T47D (cell line): ENCODE measurements at places on chromosomes 13 and 19.
A peak's percentile ranks its signal among the peaks of the same experiment; 100 is the strongest.

DNA sequence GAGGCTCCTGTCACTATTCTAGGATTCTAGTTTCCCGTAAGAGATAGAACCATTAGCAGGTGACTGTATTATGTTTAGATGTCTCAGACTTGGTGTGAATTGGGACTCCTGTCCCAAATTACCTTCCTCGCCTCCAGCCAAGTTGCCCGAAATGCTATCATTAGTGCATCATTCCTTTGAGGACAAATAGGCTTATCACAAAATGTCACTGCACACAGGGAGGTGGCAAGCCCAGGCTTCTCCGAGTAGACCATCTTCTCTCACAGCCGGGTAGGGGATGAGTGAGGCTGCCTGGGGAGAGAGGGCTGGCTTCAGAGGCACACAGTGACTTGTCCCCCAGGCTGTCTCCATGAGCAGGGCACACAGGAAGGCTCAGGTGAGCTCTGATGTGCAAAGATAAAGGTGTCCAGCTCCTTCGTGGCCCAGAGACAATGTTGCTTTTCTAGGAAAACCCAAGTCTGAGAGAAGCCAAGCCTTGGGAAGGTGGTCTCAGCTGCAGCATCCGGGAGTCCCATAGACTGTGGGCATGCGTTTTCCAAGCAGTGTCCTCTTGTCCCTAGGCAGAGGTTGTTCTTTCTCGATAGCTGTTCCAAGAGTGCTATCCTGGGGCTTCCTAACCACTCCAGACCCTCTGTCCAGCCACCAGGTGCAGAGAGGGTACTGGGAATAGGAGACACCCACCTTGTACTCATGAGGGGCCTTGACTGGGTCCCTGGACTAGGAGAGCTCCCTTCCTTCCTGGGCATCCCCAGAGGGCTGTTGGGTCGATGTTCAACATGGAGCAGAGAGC lies 163.1 kb upstream of the TSHZ3 start:
- no peak for DNase-seq

GRCh38 chr13:34469196-34469986 lies 472.7 kb upstream of the NBEA start:
- no peak for DNase-seq

DNA sequence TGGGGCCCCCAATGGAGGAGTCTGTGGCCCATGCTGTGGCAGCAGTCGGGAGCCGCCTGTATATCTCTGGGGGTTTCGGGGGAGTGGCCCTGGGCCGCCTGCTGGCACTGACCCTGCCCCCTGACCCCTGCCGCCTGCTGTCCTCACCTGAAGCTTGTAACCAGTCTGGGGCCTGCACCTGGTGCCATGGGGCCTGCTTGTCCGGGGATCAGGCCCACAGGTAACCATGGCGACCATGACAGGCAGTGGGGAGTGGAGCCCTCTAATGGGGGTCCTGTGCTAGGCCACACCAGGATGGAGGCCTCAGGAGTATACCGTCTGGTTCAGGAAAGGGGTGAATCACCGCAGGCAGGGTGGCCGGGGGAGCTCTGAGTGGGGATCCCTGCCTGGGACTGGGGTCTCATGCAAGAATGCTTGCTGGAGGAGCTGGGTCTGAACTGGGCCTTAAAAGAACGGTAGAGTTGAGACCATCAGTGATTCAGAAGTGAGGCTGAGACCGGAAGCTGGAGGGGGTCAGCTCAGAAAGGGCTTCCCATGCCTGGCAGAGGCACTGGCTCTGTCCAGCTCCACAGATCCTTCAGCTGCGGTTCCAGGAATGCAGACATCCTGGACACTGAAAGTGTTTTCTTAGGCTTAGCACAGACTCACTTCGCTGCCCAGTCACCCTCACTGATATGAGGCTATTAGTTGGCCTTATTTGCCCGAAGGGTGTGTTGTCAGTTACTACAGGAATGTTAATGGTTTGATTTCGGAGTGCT lies 29.1 kb downstream of the CNFN start:
- DNase-seq, result no peak

DNA sequence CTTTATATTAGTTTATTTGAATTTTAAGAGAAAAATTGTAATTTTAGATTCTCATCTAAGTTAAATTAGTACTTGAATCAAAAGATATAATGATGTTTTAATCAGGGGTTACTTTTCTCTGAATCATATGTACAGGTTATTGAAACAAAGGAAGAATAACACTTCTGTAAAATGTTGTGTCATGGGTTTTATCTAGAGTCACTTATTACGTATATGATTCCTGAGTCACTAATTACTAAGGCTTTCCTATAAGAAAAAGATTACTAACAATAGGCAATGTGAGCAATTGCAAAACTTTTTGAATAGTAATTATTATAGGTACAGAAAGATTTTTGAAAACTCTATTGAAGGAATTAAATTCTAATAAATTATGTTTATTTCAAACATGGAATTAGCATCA lies 99.2 kb upstream of the KLF5 start:
- DNase-seq, result no peak

DNA sequence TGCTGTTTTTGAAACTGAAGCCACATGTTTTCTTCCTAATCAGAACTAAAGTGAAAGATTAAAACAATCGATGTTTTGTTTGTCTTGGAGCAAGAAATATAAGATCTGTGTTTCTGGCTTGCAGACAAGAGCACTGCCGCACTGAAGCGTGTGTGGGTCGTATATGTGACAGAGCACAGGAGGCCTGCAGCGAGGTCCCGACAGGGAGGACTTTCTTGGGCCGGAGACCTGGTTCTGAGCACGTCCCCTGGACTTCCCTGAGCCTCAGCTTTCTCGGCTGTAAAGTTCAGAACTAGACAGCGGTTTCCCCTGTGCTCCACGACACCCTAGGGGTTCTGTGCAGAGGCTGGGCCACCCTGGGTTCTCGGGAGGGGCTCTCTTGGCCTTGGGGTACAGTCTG lies 60.5 kb downstream of the GADD45B start:
- no peak for DNase-seq

DNA sequence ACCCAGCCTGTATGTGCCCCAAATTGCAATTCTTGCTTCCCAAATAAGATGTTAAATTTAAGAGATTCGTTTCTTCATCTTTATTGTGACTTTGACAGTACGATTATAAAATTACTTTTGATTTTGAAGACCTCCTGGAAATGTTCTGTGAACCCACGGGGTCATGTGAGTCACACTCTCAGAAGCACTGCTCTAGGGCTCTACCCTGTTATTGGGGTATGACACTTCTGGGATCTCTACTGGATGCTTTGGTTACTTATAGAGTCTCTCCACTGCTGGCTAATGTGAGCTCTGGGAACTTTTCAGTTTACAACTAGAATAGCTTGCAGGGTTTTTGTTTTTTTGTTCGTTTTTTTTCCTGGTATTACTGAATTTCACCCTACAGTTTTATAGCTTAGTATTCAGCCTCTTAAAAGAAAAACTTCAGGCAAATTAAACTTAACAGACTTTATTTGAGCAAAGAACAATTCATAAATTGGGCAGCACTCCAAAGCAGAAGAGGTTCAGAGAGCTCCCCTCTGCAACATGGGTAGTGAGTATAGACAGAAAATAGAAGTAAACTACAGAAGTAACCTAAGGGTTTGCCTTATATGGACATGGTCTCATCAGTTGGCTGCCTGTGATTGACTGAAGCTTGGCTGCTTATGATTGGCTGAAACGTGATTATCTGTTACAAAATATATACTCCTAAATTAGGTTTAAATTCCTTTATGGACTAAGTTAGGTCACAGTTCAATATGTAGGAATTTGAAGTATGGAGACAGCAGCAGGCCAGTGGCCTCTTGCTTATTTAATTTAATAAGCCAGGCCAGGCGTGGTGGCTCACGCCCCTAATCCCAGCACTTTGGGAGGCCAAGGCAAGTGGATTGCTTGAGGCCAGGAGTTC lies 28.5 kb upstream of the PSPC1 start:
- DNase-seq, result no peak

- DNase-seq, result no peak
Observed at GRCh38 chr13:103883698-103884097, 817.5 kb upstream of the SLC10A2 start.

DNA sequence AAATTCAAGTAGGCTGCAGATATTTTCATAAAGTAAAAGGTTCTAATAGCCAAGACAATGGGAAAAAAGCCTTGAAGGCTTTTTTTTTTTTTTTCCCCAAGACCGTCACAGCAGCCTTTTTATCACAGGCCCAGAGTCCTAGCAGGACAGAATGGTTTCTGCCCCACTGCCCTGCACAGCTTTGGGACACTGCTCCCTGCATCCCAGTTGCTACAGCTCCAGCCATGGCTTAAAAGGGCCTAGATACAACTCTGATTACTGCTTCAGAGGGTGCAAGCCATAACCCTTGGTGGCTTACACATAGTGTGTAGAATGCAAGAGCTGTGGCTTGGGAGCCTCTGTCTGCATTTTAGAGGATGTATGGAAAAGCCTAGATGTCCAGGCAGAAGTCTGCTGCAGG lies 1362.8 kb downstream of the SLITRK5 start:
- DNase-seq, result no peak

GRCh38 chr19:3949997-3950859 lies 17.4 kb downstream of the NMRK2 start:
- no peak for DNase-seq

- no peak for DNase-seq
Observed at GRCh38 chr19:50537306-50537685, 23.6 kb upstream of the ASPDH start.

DNA sequence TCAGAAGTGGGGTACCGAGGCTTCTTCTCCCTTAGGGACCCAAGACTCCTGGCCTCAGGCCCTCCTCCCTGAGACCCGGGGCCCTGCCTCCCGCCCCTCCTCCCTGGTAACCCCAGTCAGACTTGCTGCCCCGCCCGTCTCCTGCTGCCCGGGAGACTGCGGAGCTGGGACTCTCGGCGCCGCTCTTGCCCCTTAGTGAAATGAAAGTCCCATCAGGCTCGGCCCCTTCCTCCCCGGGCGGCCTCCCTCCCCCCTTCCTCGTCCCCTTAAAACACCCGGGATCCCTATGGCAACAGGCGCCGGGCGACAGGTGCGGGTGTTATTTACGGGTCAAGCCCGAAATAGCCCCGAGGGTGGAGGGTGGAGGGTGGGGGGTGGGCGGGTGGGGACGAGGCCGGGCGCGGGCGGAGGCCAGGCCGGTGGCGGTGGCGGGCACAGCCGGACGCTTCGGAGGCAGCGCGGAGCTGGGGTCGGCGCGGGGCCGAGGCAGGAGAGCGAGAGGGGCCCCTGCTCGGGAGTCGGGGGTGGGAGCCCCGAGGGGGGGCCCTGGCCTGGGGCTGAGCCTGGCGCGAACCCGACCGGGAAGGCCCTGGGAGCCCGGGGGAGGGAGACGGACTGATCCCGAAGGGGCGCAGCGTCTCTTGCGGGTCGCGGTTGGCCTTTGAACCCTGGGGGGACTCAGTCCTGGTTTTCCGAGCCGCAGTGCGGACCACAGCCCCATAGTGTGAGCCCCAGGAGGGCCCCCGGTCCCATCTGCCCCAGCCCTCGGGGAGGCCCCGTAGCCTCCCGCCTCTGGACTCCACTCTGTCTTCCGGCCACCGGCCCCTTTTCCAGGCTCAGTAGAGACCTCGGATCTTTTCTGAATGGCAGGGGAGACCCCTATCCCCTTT lies at the start of gene CACNG6:
Gene CACNG6 (plus strand): TSS at position 414 of the 890 bp plus-strand sequence. CDS start 1,241 bp downstream, outside the sequence.
- peak; percentile 72 for DNase-seq

DNA sequence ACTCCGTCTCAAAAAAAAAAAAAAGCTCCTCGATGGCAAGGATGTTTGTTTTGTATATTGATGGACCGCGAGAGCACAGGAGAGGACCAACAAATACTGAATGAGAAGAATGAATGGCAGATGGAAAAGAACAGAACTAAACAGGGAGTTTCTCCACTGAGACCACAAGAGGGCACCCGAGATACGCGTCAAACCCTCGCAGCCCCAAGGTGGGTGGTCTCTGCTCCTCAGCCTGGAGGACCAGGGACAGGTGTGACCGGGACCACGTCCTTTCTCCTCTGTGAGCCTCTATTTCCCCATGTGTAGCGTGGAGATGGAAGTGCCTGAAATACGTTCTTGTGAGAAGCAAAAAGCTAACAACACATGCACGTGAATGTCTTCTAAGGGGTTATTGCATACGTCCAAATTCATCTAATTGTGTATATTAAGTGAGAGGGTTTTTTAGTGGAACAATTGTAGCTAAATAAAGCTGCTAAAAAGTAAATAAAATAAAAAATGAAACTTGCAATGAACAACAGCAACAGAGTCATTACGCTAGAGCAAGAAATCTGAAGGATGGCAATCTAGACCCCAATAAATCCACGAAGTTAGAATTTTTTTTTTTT lies 8.3 kb upstream of the CDC42EP5 start:
- peak; percentile 51 for DNase-seq

- DNase-seq, result no peak
Observed at GRCh38 chr13:63024458-63024857, 1608.8 kb upstream of the PCDH20 start.

- peak; percentile 77 for DNase-seq
Observed at GRCh38 chr19:29260477-29261317, 47.7 kb upstream of the UQCRFS1 start.

DNA sequence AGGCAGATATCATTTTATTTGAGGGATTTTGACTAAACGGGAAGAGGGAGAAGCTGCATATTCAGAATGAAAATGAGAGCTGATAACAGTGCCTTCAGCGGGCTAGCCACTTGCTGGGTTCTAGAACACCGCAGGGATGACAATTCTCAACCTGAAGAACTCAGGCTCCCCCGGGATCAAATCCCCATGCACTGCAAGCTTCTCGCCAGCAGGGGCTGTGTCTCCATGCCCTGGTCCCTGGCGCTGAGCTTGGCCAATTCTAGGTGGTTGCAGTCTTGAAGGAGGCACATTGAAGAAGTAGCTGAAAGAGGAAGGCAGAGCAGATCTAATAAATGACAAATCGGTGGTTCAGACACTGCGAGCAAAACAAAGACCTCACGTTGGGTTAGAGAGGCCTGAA lies 128.7 kb downstream of the UQCRFS1 start:
- DNase-seq, result peak; percentile 24

- peak; percentile 20 for DNase-seq
Observed at GRCh38 chr19:33241530-33242101, 16.0 kb upstream of the SLC7A10 start.

- peak; percentile 84 for DNase-seq
Observed at GRCh38 chr19:12946092-12946721, 545 bp downstream of the RAD23A start.

GRCh38 chr13:72170571-72170970 lies 303.6 kb upstream of the DACH1 start:
- no peak for DNase-seq

GRCh38 chr19:14505488-14506239 lies 9.7 kb upstream of the GIPC1 start:
- peak; percentile 89 for DNase-seq

DNA sequence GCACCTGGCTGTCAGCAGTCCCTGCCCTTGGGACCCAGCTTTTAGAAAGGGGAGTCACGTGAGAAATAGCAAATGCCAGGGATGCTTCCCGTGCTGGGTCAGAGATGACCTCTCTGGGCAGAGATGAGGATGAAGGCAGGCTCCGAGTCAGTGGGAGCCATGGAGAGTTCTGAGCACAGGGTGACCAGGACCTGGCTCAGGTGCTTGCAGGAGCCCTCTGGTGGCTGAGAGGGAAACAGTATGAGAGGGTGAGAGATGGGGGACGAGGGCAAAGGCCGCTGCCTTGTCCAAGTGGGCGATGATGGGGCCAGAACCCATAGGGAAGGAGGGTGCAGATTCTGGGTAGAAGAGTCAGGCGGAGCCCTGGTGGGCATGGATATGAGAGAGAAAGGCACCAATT lies 15.8 kb downstream of the TMED1 start:
- DNase-seq, result no peak
